ENCODE measurements at places on chromosomes 12 and 14.

- DNase-seq = peak; percentile 69
Measured at GRCh38 chr14:60734465-60735242, at the start of gene MNAT1. MNAT1 (plus strand) TSS chr14:60734761; CDS start chr14:60734863, 102 bp downstream.

GRCh38 chr12:123655420-123655819, 15.5 kb upstream of the TCTN2 start:
- no peak for DNase-seq

GRCh38 chr12:127108360-127109215, 1158.4 kb upstream of the TMEM132C start:
- peak; percentile 5 for DNase-seq

DNA sequence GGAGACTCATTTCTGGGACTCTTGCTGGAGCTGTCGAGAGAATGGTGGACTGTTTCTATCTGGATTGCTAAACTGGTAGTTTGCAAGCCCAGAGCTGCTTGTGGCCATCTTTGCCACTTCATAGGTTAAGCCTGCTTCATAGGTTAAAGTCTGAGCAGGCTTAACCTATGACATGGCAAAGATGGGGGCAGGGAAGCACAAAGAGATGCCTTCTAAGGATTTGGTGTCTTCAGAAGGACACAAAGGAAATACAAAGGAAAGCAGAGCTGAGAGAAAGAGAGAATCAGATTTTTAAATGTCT, 78.4 kb upstream of the MAX start:
- no peak for DNase-seq

DNA sequence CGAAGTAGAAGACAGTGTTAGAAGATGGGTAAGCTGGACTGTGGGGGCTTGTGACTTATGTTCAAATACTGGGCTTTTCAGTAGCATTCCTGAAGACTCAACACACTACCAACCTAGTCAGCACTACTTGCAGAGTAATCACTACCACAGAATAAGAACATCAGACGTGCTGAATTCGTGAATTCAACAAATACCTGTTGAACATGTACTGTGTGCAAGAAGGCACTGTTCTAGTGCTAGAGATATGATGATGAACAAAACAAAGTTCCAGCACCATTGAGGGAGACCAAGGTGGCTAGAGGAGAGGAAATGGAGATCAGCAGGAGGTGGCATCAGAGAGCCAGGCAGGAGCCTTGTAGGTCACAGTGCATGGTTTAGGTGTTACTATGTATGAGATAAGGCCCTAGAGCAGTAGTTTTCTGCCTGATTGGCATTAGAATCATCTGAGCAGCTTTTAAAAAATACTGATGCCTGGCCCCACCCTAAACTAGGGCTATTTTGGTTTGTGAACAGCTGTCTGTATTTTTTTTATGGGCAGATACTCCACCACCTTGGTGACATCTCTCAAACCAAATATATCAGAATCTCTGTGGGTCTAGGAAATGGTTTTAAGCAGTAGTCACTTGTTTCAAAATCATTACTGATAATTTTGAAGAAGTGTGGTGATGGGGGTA, 26.8 kb downstream of the FERMT2 start:
- no peak for DNase-seq

- peak; percentile 18 for DNase-seq
Measured at GRCh38 chr12:102966200-102966863, 8.9 kb downstream of the ASCL1 start.

GRCh38 chr12:101039848-101040531, 170.0 kb downstream of the SLC5A8 start:
- DNase-seq = no peak

- no peak for DNase-seq
Measured at GRCh38 chr12:91889059-91889458, 256.6 kb downstream of the BTG1 start.

DNA sequence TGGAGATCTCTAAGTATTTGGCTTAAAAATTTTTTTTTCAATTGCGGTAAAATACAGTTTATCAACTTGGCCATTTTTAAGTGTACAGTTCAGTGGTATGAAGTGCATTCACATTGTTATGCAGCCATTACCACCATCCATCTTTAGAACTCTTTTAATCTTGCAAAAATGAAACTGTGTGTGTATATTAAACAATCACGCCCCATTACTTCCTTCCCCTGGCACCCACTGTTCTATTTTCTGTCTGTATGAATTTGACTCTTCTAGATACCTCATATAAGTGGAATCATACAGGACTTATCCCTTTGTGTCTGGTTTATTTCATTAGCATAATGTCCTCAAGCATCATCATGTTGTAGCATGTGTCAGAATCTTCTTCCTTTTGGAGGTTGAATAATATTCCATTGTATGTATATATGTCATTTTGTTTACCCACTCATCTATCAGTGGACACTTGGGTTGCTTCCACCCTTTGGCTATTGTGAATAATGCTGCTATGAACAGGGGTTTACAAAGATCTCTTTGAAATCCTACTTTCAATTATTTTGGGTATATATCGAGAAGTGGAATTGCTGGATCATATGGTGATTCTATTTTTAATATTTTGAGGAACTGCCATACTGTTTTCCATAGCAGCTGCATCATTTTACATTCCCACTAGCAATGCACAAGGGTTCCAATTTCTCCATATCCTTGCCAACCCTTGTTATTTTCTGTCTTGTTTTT, 62.9 kb downstream of the SAMD4A start:
- DNase-seq = no peak

- no peak for DNase-seq
Measured at GRCh38 chr12:10635306-10635705, 21.9 kb upstream of the MAGOHB start.
